NCI-H2081 treated with DMSO at 0.1 percent for 48 hours (cell line): ENCODE measurements at places on chromosomes 1 and 21.

- DNase-seq = no peak
Measured at GRCh38 chr1:113534130-113534817, 144.0 kb downstream of the MAGI3 start.

DNA sequence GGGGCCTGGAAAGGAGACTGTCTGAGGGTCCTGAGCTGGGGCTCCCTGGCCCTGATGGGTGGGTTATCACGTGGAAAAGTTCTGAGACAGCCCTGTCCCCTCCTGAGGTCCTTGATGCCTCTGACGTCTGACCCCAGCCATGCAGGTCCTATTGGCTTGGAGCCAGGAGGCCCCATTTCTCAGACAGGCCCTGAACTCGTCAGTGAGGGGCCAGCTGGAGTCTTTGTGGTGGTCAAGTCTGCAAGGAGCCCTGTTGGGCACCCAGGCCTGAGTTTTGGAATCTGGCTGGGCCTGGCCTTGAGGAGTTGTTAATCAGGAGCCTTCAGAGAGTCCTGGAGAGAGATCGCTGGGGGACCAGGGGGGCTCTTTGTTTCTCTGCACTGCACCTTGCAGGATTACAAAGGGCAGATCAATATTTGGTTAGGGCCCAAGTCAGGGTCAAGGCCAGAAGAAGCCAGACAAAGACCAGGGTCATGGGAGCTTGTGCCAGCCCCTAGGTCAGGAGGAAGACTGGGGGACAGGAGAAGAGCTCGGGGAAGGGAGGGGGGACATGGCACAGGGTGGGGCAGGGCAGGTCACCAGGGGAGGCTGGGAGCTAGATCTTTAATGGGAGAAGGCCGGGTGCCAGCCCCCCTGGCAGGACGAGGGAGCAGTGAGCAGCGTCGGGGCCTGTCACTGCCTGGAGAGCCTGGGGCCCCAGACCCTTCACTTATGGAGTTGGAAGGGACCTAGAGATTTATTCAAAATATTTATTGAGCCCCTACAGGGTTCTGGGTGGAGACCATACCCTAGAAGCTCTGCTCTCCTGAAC lies 83.2 kb downstream of the PTPRU start:
- DNase-seq = no peak

GRCh38 chr1:119978018-119978505 lies 81.7 kb upstream of the ADAM30 start:
- no peak for DNase-seq

DNA sequence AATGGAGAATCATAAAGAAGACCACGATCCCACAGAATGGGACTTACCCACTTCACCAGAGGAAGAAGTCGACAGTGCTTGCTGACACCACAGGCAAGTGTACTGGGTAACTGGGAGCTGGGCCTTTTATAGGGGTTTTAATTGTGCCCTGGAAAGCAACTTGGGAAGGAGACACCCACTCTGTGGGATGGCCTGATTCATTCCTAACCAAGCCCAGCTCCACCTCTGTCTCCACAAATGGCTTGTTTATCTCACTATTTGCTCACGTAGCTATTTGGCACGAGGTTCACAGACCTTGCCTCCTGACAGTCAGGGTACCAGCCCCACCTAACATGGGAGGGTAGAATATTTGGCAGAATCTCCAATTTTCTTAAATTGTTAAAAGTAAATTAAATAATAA lies at the start of gene TCHH:
Gene TCHH, minus strand, starts transcription at position 101 of the 400 bp plus-strand sequence. CDS start 1,364 bp downstream, outside the sequence.
- DNase-seq = no peak

GRCh38 chr1:182264185-182264584 lies 127.4 kb downstream of the GLUL start:
- DNase-seq = no peak

DNA sequence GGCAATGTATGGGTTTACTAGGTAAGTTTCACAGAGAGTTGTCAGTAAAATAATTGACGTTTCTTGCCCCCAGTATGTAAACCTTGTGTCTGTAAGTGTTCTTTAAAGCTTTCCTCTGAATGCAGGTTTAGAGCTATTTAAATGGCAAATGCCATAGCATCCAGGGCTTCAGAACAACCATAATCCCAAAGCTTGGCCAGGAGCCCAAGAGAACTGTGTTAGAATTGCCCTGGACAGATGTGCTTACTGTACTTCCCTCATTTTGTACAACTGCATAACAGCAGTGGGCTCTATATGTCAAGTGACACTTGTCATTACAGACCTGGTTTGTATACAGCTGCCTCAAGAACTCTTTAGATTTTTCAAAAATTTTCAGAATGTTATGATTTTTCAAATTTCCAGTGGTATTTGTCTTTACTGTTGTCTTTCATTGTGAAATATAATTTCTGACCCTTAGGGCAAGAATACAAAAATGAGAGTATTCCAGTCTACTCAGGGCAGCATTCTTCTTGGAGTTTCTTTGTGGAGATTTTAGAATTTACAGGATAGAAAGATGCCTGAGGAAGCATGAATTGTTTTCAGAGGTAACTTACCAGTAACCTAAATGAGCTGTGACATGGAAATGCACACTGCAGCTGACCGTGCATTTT lies 136.9 kb upstream of the L1TD1 start:
- no peak for DNase-seq

- no peak for DNase-seq
Measured at GRCh38 chr1:179121159-179121938, 39.5 kb downstream of the TOR3A start.

DNA sequence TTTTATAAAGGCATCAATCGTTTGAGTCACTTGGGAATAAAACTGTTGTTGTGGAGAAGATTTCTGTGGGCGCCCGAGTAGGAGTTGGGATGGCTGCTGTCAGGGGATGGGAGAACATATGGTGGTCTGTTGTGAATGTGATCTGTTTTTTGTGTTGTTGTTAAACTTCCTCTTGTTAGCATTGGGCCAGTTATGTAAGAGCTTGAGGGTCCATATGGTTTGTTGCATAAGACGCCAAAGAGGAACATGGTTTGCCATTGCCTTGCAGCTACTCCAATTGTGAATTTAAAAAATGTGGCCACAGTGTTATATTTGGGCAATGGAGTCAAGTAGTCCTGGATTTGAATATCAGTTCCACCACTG lies 136.1 kb upstream of the JUN start:
- DNase-seq = no peak

- DNase-seq = no peak
Measured at GRCh38 chr1:83043244-83043643, 955.7 kb downstream of the TTLL7 start.

DNA sequence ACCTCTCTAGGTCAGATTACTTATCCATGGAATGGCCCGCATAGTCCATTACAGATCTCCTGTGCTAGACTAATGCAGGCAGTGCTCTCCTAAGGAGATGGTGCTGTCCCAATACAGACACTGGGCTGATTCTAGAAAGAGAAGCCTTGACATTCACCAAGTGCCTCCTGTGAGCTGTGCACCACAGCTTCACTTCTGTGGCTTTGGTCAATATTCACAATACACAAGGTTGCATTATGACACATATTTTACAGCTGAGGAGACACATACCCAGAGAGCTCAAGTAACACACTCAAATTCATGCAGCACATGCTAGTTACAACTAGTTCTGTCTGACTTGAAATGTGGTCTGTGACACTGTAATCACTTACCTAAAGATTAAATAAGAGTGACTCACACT lies 59.4 kb upstream of the LRRC8B start:
- no peak for DNase-seq

GRCh38 chr1:192559115-192560006 lies 16.2 kb upstream of the RGS1 start:
- DNase-seq = no peak
